Stimulated activated naive CD4-positive, alpha-beta T cell treated with Interleukin-2 at 50 U/mL for 16 hours (primary cell): ENCODE measurements at places on chromosomes 7 and 10.
A peak's percentile ranks its signal among the peaks of the same experiment; 100 is the strongest.

GRCh38 chr7:23680414-23681405 lies 711 bp downstream of the FAM221A start:
- peak; percentile 31 for DNase-seq

DNA sequence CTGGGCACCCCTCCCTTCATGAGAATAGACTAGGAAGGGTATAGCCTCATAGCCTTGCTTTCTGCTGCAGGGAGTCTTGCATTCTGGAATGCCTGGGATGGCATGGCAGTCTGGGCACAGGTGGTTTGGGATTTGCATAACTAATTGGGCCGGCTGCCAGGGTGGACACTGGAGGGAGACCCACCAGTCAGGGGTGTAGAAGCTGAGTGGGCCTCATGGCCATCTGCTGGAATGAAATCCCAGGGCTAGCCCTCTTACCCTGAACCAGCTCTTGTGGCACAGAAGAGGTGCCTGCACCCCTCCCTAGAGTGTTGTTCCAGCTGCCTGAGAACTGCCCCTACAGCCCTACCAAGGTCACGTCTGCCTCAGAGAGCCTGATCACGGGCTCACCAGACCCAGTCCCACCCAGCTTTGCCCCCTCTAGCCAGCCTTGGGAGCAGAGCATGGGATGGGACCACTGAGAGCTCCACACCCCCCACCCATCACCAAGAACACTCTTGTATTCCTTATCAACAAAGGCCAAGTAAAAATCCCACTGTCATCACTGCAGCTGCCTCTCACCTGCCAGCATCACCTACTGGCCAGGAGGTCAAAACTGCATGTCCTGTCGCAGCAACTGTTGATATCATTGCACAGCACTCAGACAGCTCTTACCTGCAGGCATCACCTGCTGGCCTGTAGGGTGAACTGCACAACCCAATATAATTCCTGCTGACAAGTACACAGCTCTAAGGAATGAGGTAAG lies 148.9 kb downstream of the ZEB1 start:
- no peak for DNase-seq

- no peak for DNase-seq
These were observed 19.3 kb downstream of the PON1 start for GRCh38 chr7:95304990-95305389.

- DNase-seq = no peak
These were observed 96.9 kb upstream of the IL6 start for GRCh38 chr7:22630069-22630468.

GRCh38 chr10:71435571-71436267 lies 39.0 kb downstream of the CDH23 start:
- DNase-seq = no peak

GRCh38 chr7:98797150-98797549 lies 72.7 kb downstream of the TMEM130 start:
- DNase-seq = no peak

DNA sequence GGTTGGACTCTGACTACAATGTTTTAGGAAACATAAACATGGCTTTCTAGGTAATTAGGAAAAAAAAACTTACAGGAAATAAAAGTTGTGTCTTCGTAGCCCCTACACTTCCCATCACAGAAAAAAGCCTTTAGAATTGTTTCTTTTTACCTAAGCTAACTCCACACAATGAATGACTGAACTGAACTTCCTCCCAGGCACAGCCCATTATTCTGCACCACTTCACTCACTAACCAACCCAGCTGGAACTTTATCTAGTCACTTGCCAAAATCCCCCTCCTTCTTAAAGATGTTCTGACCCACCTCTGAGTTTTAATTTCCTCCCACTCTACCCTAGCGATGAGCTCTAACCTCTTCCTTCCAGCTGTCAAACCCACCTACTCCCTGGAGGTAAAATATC lies 91.7 kb upstream of the MEOX2 start:
- DNase-seq = no peak

DNA sequence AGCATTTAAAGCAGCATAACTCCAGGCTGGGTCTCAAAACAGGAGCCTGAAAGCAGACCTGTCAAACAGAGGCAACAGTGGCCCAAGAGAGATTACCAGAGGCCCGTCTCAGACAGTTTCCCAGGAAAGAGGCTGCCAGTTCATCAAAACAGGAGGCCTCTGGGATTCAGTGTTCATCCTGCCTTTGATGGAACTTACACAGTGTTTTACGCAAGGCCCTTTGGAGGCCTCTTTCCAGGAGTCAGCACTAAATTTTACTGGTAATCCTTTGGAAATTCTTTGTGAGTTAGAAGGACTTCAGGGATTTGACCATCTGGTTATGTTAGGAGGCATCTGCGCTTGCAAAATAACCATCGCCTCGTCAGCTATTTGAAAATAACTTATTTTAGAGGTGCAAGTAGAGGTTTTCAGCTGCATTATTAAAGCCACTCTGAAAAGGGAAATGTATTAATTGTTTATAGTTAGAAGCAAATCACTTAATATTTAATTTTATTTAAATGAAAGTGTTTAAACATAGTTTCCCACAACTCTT lies 501.2 kb upstream of the COBL start:
- no peak for DNase-seq

DNA sequence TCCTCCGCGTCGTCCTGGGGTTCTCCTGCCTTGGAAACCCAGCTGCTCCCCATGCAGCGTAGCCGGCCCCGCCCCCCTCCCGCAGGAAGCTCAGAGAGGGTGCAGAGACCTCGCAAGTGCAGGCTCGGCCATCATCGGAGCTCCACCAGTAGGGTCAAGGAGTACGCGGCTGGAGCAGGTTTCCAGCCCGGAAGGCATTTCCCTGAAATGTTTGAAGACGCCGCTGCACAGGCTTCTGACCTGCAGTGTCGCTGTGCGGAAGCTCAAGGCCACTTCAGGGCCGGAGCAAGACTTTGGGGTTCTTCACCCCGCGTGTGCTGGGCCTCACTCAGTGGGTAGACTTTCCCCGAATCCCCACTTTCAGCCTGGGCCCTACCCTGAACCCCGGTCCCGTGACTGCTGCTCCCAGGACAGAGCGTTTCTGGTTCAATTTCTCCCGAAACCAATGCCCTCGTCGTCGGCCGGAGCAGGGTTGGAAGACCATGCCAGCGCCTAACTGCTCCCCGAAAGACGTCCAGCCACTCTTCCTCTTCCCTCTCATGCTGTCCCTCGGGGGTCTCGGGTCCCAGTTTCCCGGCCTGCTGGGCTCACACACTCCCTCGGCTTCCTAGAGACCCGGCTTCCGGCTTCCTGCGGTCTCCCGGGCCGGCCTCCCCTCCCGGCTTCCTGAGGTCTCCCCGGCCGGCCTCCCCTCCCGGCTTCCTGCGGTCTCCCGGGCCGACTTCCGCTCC lies 52.1 kb downstream of the INSIG1 start:
- DNase-seq = no peak

- DNase-seq = no peak
These were observed 218.2 kb upstream of the PODXL start for GRCh38 chr7:131774419-131775220.

DNA sequence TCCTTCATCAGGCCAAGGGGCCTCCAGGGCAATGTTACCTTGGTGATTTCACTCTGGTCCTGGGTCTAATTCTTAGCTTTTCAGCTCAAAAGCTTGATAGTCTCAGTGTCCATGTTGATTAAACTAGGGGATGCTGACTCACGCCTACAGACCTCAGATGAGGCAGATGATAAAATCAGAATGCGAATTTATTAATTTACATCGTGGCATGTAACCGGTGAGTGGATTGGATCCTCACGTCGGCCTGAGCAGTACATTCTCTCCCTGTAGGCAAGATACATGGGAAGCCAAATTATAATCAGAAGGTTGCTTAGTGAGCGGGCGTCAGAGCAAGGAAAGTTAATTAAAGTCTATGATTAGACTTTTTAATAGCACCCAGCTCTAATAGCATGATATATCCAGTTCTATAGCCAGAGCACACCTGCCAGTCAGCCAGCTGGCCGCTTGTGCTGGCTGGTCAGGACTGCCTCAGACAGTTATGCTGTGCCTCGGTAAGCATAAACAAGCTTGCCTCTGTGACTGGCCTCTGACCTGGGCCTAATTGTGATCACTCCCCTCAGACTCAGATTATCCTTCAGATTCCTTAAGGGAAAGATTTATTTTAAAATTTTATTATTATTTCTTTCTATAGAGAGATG lies 20.2 kb upstream of the CPA5 start:
- no peak for DNase-seq

DNA sequence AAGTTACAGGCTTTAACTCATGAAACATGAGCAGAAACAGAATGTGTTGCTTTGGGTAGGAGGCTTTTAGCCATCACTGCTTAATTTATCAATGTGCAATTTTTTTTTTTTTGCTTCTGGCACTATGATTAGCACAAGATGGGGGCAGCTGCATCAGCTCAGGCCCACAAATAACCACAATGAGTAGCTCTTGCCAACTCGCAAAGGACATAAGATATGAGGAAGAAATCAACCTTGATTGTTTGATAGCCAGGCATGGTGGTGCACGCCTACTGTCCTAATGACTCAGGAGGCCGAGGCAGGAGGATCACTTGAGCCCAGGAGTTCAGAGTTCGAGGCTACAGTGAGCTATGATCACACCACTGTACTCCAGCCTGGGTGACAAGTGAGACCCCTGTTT lies 12.3 kb downstream of the NOD1 start:
- DNase-seq = no peak

GRCh38 chr10:30763918-30764317 lies 134.4 kb upstream of the LYZL2 start:
- DNase-seq = no peak

DNA sequence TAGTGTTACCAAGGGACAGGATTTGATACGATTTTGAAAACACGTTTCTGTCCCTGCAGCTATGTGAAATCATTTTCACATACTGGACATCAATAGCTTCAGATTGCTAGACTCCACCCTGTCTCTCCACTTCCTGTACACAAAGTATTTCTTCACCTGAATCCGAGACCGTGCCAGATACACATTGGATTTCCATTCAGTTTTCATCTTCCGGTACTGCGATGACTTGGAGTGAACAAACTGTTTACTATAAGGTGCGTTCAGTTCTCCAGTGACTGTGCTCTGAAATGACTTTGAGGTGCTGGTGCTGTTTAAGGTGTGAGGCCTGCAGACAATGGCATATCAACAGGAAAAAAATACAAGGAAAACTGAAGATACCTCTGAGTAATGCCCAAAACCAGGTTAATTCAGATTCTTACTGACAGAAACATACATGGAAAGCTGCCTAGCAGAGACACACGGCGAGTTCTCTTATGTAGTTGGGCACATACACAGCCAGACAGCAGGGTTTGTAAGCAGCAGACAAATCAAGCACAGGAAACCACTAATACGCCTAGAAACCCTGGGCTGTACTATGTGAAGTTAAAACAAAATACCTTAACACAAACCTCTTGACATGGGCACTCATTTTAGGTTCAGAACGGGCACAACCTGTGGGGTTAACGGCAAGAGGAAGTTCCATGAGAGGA lies 119.2 kb downstream of the GALNT11 start:
- no peak for DNase-seq

- DNase-seq = no peak
These were observed 45.6 kb upstream of the ENO4 start for GRCh38 chr10:116803451-116804249.

GRCh38 chr10:122245136-122245535 lies 26.0 kb upstream of the BTBD16 start:
- no peak for DNase-seq

GRCh38 chr7:114944745-114945625 lies 23.1 kb downstream of the MDFIC start:
- no peak for DNase-seq

DNA sequence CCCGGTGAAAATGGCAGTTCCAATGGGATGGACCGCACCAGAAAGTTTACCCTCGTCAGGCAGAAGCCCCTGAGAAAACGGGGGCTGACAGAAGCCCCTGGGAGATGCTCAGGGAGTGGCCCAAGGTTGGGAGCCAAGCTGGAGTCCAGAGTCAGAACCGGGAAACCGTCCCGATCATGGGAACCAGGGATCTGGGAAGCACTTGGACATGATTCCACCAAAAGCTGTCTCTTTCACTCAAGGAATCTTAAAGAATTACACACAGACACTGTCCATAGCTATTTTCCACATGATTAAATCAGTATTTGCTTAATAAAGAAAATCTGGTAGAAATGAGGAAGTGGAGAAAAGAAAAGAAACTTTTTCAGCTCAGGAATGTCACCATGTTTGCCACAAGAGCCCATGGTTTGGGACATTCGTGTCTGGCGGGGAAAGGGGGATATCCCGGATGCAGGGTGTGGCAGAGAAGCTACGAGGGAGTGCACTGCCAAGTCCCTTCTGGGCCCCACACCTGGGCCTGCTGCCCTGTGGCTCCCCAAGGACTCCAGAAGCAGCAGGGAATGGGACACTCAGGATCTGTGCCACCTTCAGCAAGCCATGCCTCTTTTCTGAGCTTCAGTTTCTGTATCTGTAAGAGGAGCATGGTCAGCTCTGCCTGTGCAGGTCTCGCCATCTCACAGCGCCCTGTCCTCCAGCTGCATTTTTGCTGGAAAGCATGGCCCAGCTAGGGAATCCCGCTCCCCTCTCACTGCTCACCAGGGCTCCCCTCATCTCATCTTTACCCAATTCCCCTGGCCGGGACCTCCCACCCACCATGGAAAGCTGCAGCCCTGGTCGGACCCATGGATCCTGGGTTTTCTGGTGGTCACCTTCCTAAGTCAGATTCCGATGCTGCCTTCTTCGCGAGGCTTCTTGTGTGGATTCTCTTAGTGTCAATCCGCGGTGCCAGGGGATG lies 225.1 kb upstream of the GRB10 start:
- DNase-seq = no peak

DNA sequence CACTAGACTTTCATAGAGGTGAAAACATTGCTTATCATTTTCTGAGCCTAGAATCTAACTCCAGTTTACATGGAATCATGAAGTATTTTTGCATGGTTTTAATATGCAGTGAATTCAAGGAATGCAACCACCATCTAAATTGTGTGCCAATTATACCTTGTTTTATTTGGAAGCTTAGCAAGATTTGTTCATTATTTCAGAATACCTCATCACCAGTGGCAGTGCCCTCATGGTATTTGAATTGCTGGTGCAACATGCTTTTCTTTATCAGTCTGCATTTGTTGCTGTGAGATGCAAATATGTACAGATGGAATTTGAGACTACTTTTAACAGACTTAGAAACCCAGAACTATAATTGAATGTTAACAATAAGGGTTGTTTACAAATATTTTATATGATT lies 18.7 kb upstream of the ZNF800 start:
- DNase-seq = no peak

GRCh38 chr10:60937784-60938654 lies 6.0 kb downstream of the RHOBTB1 start:
- DNase-seq = no peak

DNA sequence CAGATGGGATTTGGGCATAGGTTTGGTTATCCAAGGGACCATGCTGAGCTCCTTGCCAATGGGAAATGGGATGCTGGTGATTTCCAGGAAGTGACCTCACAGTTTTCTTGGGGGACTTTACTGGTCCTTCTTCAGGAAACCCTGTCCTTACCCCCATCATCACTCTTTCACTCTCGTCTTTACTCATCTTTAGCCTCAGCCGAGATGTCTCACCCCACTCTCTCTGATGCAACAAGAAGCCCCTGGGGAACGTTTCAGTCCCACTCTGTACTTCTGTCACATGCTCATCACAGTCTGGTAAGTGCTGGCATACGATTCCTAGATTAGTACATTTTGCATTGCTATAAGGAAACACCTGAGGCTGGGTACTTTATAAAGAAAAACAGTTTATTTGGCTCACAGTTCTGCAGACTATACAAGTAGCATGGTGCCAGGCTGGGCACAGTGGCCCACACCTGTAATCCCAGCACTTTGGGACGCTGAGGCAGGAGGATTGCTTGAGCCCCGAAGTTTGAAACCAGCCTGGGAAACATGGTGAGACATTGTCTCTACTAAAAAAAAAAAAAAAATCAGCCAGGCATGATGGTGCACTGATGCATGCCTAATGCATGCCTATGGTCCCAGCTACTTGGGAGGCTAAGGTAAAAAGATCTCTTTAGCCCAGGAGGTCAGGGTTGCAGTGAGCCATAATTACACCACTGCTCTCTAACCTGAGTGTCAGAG lies 63.5 kb upstream of the VKORC1L1 start:
- DNase-seq = no peak
